ENCODE measurements at places on chromosomes 6 and 20.

DNA sequence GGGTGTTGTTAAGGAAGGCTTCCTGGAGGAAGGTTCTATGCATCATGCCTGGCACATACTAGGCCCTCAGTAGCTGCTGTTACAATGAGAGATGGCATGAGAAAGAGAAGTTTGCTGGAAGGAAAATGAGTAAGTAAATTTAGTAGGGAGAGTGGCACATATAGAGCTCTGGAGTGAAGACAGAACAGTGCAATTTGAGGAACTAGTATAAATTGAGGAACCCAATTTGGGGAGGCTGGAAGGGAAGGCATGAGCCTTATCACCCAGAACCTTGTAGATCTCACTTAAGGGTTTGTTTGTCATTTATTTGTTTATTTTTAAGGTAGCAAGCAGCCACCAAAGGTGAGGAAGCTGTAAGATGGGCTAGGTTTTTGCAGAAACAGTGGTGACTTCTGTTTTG, 87.1 kb upstream of the SCGN start:
- no peaks in the 10 kb centered on the region for H3K27me3 ChIP-seq
- H3K36me3 ChIP-seq, result no peaks in the 10 kb centered on the region
- no peaks in the 10 kb centered on the region for H3K4me1 ChIP-seq
- H3K4me3 ChIP-seq, result no peak overlapping the region

GRCh38 chr6:138291036-138291848, 73.0 kb upstream of the PBOV1 start:
- H3K36me3 ChIP-seq, result peaks cover 12% of the 10 kb centered on the region
- H3K27ac ChIP-seq, result no peak overlapping the region
- H3K4me1 ChIP-seq, result peaks cover 15% of the 10 kb centered on the region
- no peaks in the 10 kb centered on the region for H3K27me3 ChIP-seq

DNA sequence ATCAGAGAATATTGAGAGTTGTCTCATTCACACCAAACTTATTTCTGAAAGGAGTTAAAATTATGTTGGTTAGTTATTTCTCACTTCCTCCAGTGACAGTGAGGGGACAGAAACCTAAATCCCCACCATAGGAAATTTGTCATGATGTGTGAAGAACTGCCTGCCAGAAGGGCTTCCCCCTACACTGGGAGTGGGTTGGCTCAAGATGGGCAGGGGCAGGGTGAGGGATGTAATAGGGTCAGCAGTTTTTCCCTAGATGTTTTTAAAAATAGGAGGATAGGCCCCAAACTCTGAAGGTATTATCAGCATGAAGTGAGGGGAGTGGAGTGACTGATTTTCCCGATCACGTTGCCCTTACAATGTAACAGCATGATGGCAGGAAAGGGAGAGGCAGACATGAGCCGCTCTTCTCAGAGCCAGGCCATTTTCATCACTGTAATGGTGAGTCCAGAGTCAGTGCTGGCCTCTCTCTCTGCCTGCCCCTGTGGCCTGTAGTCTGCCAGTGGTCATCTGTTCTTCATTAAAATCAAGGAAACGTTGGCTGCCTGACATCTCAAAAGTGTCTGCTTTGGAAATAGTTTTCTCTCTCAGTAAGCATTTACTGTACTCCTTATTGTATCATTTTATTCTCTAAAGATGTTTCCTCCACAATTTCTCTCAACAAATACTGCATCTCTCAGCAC, 59.8 kb upstream of the SYNJ2 start:
- no peaks in the 10 kb centered on the region for H3K27me3 ChIP-seq
- no peak overlapping the region for H3K4me3 ChIP-seq
- no peak for DNase-seq
- H3K27ac ChIP-seq, result 0 out of 2 replicates have a peak overlapping the region, but pooled peaks have one; percentile 25
- peaks cover 77% of the 10 kb centered on the region for H3K36me3 ChIP-seq
- H3K4me1 ChIP-seq, result peaks cover 5% of the 10 kb centered on the region

DNA sequence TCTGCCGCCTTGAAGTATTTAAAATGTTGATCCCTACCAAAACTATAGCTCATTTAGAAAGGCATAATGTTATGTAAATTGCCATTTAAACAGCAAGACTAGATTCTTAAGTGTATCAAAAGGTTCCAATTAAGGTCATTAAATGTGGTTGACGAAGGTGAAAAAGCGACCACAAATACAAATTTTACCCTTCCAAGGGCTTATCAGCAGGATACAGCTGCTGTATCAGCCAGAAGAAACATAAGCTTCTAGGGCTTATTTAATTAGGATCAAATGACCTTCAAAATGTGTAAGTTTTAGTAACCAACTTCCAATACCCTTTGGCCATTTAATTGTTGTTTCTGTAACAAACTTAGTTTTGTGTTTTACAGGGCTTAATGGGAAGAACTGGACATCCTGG, 139.9 kb downstream of the COL9A1 start:
- peaks cover 4% of the 10 kb centered on the region for H3K4me1 ChIP-seq
- H3K36me3 ChIP-seq, result no peaks in the 10 kb centered on the region
- no peak overlapping the region for H3K27ac ChIP-seq
- DNase-seq, result no peak

- no peak overlapping the region for H3K4me3 ChIP-seq
- no peak overlapping the region for H3K27ac ChIP-seq
- H3K27me3 ChIP-seq, result no peaks in the 10 kb centered on the region
- H3K36me3 ChIP-seq, result no peaks in the 10 kb centered on the region
Observed at GRCh38 chr6:53864781-53865180, 70.0 kb downstream of the LRRC1 start.

DNA sequence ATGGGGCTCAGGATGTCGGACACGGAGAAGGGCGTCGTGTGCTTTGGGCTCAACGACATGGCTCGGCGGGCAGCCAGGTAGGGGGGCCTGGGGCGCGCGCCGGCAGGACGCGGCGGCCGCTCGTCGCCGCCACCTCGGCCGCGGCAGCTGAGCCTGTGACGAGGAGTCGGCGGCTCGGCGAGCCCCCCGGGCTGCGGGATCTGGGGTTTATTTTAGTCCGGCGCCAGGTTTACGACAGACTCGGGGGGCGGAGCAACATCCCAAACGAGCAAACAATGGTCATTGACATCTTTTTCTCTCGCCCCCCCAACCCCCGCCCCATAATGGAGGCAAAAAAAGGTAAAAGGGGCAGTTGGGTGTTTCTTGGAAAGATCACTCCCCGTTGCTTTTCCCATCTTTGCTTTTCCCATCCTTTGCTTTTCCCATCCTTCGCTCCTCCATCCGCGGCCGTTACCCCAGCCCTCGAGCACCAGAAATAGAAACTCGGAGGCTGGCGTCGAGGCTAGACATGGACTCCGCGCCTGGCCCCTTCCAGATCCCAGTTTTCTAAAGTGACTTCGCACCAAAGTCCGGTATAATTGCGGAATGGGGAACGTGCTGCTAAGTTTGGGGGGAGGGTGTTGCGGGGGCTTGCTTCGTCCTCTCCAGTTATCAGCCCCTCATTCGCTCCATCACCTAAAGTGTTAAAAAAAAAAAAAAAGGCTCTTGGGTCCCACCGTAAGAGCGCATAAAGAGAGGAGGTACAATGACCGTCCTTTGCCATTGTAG, at the start of gene NKX2-4:
TSS of gene NKX2-4 (minus strand) at position 186 of the 768 bp plus-strand sequence. CDS start at position 59, 127 bp downstream.
- H3K27me3 ChIP-seq, result peaks cover 92% of the 10 kb centered on the region
- H3K4me1 ChIP-seq, result peaks cover 18% of the 10 kb centered on the region
- H3K27ac ChIP-seq, result no peak within 1 kb of the TSS
- H3K36me3 ChIP-seq, result no peaks in the 10 kb centered on the region
- peak; percentile 50 for DNase-seq

DNA sequence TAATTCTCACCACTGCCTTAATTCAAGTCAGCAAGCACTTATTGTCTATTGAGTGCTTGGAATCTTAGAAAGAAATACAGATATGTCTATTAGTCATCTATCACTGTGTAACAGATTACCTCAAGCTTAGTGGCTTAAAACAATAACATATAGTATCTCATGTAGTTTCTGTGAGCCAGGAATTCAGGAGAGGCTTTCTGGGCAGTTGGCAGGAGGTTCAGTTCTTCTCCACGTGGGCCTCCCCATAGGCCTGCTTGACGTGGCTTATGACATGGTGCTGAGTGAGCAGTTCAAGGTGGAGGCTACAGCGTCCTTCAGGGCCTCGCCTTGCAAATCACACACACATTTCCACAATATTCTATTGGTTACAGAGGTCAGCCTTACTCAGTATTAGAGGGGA, 69.7 kb downstream of the DTD1 start:
- no peak overlapping the region for H3K27ac ChIP-seq
- no peak overlapping the region for H3K4me3 ChIP-seq
- H3K27me3 ChIP-seq, result no peaks in the 10 kb centered on the region
- no peaks in the 10 kb centered on the region for H3K4me1 ChIP-seq
- no peak for DNase-seq

DNA sequence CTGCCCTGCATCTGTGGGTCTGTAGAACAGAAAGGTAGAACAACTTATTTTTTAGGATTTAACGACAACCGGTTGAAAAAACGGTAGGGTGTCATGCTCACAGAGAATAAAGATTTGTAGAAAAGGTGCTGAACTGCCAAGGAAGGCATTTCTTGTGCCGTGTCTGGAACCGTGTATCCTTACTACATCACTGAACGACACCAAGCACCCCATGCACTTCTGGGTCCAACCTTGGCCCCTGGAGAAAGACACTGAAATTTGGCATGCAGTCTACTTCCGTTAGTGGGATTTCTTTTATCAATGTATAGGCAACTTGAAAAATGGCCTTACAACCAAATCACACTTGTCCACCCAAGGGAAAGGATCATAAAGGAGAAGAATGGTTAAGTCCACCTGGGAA, 145.5 kb downstream of the ZMYND8 start:
- peaks cover 18% of the 10 kb centered on the region for H3K4me1 ChIP-seq
- no peak overlapping the region for H3K27ac ChIP-seq
- H3K4me3 ChIP-seq, result no peak overlapping the region
- peaks cover 37% of the 10 kb centered on the region for H3K36me3 ChIP-seq
- no peaks in the 10 kb centered on the region for H3K27me3 ChIP-seq

GRCh38 chr6:168349718-168350210, 30.2 kb upstream of the DACT2 start:
- H3K27me3 ChIP-seq, result no peaks in the 10 kb centered on the region
- no peak for DNase-seq

DNA sequence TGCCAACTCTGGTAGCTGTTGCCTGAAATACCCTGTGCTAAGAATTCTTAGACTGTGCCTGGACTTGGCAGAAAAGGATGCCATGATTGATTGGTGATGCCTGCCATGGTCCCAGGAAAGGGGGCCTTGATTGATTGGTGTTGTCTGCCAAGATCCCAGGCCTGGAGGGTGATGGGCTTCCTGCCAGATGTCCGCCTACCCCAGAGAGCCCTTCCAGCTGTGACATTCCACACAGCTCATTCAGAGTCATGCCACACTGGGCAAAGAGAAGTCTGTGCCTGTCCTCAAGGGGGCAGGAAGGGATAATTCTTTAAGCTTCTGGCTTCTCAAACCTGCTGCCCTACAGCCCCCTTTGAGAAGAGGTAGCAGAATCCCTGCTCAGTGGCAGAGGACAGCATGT, 24.6 kb downstream of the RIMS4 start:
- no peak overlapping the region for H3K4me3 ChIP-seq
- no peaks in the 10 kb centered on the region for H3K27me3 ChIP-seq
- no peaks in the 10 kb centered on the region for H3K36me3 ChIP-seq
- peaks cover 30% of the 10 kb centered on the region for H3K4me1 ChIP-seq
- peak overlapping the region; percentile 66 for H3K27ac ChIP-seq

DNA sequence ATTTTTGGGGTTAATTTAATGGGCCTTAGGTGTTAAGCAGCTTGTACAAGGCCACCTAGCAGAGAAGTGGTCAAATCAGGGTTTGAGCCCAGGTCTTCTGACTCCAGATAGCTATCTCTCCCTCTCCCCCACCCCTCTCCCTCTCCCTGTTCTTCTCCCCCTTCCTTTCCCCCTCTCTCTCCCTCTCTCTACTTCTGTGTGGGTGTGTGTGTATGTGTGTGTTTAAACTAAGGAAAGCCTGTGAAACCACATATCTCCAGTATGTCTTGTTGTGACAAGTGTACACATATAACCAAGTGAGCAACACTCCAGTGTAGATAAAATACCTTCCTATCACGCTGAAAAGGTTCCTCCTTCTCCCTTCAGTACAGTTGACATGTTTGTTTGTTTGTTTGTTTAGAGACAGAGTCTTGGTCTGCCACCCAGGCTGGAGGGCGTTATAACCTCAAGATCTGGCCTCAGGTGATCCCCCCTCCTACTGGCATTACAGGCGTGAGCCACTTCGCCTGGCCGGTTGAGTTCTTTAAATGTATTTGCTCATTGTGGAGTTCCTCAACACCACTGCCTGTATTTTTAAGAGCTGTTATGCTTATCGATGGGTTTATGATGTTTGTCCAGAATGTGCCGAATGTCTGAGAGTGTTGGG, 140.4 kb downstream of the JARID2 start:
- H3K36me3 ChIP-seq, result 0 out of 2 replicates have a peak, but pooled peaks cover 3% of the 10 kb centered on the region
- peaks cover 93% of the 10 kb centered on the region for H3K4me1 ChIP-seq
- no peak overlapping the region for H3K4me3 ChIP-seq
- no peaks in the 10 kb centered on the region for H3K27me3 ChIP-seq
- no peak for DNase-seq
- H3K27ac ChIP-seq, result peak overlapping the region; percentile 79

DNA sequence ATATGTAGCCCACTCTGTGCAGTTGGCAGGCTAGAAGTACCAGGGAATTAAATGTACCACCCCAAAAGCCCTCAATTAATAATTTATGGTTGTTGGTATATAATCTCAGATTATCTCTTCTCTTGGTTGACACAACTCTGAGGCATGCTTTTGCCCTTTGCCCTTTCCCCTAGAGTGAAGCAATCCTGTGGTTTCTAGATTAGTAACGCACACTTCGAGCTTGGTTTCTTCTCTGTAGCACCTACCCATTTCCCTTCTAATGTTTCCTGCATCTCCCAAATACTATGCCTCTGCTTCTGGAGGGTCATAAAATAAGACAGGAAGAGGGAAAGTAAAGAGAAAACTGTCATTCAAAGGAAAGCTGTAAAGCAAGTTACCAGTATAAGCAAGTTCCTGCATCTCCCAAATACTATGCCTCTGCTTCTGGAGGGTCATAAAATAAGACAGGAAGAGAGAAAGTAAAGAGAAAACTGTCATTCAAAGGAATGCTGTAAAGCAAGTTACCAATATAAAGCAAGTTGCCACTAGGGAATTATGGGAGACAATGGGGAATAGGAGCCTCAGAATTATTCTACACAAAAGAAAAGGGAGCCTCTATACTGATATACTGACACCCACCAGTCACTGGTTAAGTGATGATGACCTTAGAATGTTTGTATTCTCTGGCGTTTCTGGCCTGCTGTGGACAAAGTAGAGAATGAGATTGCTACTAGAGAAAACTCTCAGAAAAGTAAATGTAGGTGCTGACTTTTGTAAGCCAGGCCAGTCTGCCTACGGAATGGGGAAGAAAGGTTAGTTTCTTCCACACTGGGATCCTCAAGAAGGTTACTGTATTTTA, 862.6 kb upstream of the MAN1A1 start:
- DNase-seq, result no peak
- peaks cover 3% of the 10 kb centered on the region for H3K4me1 ChIP-seq
- H3K36me3 ChIP-seq, result no peaks in the 10 kb centered on the region
- H3K27ac ChIP-seq, result no peak overlapping the region

DNA sequence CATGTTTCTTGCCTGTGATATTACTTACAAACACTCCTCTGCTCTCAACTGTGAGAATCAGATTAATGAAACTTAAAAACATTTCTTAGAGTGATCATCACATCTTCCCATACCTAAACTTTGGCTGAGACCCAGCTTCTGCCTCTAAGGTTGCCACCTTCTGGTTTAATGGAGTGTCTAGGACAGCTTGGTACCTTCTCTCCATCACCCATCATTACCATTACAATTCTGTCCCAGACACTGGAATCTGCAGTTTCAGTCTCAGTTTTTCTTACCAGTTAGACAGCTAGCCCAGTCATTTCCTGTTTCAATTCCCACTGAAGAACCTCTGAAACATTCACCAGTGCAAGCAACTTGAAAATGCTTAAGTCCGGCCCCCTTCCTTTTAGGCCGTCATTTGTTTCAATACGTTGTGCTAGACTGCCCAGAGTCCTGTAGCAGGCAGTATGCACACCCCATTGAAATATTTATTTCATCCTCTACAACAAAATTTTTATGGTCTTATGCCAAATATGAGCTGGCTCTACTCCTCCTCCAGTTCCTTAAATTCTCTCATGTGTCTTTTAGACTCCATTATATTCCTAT, 107.0 kb upstream of the FOXO3 start:
- H3K27me3 ChIP-seq, result no peaks in the 10 kb centered on the region
- no peaks in the 10 kb centered on the region for H3K36me3 ChIP-seq
- H3K27ac ChIP-seq, result 0 out of 2 replicates have a peak overlapping the region, but pooled peaks have one; percentile 17

Measured in WTC11 (cell line).